ENCODE measurements at places on chromosomes 6 and 20.

DNA sequence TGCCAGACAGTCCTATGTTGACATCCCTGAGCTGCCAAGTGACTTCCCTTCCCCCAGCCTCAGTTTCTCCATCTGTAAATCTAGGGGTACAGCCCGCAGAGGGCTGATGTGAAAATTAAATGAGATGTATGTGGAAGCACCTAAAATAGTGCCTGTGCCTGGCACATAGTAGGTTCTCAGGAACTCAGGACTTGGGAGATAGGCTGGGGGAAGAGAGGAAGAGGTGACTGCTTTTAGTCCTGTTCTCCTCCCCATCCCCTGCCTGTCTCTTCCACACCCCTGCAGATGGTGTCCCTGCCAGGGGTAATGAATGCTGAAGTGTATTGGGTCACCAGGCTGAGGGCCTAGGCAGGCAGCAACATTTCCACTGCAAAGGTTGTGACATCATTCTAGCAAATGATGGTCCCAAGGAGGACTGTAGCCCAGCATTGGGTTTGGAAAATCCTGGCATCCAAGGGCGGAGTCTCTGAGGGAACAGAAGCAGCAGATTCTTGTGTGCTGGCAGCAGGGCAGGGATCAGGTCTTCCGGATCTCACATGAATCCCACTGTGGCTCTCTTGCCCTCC is 1.8 kb downstream of the SNPH start:
- DNase-seq: no peak

DNA sequence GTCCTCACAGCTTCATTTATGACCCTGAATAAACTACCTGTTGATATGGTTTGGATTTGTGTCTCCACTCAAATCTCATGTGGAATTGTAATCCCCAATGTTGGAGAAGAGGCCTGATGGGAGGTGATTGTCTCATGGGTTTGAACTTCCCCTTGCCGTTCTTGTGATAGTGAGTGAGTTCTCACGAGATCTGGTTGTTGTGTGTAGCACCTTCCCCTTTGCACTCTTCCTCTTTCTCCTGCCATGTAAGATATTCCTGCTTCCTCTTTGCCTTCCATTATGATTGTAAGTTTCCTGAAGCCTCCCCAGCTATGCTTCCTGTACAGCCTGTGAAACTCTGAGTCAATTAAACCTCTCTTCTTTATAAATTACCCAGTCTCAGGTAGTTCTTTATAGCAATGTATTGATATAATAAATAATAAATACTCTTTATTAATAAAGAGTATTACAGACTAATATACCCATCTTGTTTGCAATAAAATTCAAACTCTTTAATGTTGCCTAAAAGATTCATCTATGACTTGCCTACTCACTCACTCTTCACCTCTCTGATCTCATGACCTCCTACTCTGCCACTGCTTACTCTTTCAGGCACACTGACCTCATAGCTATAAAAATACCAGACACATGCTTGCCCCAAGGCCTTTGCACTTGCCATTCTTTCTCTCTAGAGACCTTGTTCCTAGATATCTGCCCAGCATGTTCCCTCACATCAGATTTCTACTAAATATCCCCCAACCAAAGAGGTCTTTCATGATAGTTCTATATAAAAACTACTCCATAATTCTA is 256.4 kb upstream of the MARCKS start:
- no peak for DNase-seq

DNA sequence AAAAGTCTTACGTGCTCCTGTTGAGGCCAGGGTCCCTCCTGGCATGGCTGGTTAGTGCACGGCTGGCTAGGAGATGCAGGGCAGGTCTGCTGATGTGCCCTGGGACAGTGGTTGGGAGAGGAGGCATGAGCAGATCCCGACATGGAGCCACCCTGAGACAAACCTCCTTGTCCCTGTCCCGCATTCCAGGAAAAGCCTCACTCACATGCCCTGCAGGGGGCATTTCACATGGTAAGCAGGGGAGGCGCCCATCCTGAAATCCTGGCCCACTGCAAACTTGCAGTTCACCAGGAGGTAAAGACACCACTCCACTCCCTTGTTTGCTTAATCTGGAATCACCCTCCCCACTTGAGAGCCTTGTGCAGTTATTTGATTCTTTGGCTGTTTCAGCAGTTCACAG is 116.7 kb upstream of the SLC24A3 start:
- DNase-seq: no peak

GRCh38 chr6:48611332-48611731 is 500.3 kb upstream of the PTCHD4 start:
- DNase-seq: no peak

DNA sequence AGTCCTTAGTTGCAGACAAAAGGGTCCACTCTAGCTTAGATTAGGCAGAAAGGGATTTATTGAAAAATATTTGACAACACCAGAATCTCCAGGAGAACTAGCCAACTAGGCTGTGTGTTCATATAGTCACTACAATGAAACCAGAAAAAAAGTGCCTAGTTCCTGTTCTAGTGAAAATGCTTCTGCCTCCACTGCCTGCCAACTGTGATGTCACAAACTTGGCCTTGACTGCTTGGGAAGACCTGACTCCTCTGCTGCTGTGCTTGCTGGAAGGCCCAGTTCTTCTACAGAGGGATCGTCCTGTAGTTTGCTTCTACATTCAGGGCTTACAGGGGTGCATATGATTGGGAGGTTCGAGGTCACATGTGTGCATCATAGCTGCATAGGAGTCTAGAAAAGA is 40.3 kb upstream of the XRN2 start:
- DNase-seq: peak; percentile 43

DNA sequence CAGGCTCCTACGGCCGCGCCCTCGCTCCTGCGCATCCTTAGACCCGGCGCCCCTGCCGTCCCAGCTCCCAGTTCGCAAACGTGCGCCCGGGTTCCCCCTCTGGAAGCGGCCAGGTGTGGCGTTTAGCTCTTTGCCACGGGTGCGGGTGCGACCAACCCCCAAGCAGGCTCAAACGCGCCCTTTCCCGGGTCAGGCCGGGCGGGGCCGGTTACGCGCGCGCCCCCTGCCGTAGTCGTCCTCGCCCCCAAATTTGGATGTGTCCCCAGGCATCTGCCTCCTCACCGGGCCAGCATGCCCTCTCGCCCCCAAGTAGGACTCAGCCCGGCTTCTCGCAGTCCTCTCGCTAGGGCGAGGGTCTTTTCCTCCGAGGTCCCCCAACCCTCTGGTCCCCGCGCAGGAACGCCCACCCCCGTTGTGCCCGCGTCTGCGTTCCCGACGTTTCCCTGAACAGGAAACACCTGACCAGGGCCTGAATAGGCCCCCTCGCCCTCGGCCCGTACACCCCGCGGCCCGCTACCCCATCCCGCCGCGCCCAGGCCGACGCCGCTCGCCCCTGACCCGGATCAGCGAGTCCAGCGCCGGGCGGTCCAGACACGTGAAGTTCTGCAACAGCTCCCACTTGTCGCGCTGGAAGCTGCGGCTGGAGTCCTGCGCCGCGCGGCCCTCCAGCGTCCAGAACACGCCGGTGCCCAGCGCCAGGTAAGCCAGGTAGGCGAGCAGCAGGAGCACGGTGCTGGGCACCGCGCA is 520 bp downstream of the KCNK17 start:
- DNase-seq: no peak

DNA sequence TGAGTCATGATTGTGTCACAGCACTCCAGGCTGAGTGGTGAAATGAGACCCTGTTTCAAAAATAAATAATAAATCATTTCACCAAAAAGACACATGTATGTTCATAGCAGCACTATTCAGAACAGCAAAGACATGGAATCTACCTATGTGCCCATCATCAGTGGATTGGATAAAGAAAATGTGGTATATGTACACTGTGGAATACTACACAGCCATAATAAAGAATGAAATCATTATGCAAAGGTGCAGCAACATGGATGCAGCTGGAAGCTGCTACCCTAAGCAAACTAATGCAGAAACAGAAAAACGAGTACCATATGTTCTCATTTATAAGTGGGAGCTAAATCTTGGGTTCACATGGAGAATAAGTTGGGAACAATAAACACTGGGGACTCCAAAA is 33.1 kb downstream of the ZNF451 start:
- DNase-seq: no peak

DNA sequence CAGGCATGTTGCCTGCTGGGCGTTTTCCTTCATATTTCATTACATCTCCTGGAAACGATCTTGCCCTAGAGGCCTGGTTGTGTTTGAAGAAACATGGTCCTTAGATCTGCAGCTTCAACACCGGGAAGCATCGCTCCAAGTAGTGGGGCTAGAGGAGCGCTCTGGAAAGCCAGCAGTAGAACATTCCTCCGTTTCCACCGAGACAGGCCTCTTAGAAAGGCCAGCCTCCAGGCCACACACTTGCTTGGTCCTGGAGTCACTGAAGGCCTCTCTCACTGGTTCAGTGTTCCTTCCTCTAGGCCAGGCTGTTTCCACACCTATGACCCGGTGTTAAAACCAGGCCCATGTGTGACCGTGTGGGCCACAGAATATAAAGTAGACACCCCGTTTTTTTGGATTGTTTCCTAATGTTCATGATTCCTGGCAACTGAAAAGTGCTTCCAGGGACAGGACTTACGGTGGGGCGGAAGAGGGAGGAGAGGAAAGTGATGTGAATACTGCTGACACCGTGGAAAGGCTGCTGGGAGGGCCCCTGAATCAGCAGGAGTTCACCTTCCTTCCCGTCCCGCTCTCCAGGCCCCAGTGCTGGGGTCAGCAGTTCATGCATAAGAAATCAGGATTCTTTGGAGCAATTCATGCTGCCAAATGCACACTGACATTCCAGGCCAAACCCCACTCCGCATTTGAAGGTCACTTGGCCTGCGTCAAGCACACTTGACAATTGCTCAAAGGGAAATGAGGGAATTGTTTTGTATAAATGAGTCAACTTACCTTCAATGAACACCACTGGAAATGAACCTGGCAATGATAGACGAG is 83.8 kb downstream of the IYD start:
- DNase-seq: peak; percentile 67

GRCh38 chr20:57215426-57215825 is 51.0 kb downstream of the BMP7 start:
- no peak for DNase-seq

DNA sequence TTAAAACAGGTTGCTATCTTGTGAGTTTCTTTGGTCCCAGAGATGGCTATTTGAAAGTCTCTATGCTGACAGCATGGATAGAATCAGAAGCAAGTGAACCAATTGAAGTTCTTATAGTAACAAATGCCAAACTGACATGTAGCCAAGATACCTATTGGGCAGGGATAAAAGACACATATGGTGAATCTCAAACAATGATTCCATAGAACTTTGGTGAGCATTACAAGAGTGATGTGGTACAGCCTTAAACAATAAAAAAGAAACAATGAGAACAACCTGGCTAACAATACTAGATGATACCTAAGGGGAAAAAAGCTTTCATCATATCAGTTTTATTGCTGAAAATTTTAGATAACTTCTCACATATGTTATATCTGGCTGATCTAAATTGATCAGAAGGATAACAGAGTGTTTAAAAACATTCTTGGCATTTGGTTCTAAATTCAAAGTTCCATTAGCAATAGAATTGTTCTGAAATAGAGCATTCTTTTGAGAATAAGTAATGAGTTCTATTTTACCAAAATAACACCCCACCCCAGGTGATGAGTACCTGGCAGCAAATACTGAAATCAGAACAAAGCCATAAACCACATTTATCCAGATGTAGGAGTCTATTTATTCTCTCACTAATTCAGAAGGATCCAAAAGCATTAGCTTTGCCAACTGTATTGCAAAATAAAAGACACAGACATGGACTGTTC is 5.8 kb upstream of the HMGCLL1 start:
- no peak for DNase-seq

DNA sequence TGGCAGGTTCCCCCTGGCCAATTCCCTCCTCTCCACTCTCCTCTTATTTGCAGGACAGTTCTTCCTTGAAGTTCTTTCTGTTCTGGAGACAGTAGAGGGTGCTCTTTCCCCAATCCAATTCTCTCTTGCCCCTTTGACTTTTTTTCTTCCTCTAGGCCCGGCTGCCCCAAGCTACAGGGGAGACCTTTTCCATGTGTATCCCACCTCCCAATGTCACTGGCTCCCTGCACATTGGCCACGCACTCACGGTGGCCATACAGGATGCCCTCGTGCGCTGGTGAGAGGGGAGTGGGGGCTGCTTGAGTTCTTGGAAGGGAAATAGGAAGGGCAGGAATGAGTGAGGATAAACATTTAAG is 1.5 kb downstream of the VARS2 start:
- DNase-seq: peak; percentile 23

DNA sequence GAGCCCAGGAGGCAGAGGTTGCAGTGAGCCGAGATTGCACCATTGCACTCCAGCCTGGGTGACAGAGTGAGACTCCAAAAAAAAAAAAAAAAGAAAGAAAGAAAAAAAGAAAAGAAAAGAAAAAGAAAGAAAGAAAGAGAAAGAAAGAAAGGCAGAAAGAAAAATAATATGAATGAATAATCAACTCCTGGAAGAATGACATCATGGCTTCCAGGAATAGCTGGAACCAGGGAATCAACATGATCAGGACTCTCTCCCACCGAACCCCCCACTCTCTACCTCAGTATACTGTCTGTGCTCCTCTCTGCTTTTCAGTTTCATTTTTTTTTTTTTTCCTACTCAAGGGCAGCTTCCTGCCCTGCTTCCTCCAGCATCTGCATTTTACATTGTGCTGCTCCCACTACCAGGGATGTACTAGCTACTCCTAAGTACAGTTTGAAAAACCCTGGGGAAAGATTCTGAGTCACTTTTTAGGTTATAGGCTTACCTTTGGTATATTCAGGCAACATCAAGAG is 19.7 kb upstream of the MTCL3 start:
- no peak for DNase-seq

DNA sequence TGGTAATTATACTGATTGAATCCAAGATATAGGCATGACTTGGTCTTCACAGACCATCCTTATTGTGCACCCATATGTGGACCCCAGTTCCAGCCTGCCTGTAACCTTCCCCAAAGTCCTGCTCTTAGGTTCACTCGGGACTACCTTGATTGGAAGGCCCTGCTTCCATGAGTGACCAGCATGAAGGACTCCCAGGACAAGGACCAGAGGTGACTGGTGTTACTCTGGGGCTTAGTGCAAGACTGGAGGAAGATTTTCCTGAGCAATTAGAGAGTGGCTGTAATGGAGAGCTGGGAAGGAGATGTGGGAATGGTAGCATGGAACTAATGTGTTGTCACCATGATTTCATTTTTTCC is 15.1 kb downstream of the BRD2 start:
- no peak for DNase-seq

DNA sequence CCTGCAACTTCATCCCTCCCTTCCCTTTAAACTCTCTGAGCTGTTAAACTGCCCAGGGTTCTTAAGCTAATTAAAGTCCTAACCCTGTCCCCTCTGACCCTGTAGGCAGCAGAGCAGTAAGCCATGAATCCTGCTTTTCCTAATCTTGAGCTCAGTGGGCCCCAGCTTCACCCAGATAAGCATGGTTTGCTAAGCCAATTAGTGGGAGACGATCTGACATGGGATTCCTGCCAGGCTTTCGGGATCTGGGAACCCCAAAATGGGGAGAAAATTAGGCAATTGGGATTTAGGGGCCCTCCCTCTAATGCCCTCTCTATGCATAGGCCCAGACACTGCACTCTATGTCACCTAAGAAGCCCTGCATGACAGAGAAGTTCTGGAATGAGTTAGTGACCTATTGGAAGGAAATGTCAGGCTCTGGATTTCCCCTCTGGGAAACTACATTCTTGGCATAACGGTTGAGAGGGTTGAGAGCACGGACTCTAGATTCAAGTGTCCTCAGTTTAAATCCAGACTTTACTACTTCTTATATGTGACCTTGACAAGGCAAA is 4.6 kb downstream of the XKR7 start:
- DNase-seq: no peak

All from adrenal gland (tissue), 19 donors.